ENCODE measurements at places on chromosomes 5 and 9.

- DNase-seq: no peak
Measured at GRCh38 chr9:110579034-110579861, at the start of gene SVEP1. Gene SVEP1, minus strand, starts transcription at chr9:110579741. Its CDS starts 198 bp downstream, at chr9:110579543.

DNA sequence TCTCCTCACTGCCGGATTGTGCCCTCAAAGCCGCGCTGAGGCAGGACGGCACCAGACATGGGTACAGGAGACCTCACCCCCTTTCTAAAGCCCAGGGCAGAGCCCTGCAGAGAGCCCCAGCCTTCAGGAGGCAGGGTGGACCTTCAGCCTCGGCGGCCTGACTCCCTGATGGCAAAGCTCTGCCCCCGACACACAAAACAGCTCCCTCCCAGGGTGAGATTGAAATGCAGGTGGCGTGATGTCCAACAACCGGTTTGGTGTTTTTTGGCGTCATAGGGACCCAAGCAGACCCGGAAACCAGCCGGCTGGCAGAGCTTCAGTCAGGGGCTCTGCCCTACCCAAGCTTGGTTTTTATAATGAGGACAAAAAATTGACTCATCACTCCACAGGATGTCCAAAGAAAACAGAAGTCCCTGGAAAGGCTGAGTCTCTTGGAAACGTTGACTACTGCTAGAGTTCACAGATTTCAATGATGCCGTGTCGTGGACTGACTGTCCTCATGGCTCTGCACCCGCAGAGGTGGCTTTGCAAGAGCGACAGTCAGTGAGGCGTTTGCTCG lies 275.2 kb upstream of the IRX1 start:
- DNase-seq: no peak

DNA sequence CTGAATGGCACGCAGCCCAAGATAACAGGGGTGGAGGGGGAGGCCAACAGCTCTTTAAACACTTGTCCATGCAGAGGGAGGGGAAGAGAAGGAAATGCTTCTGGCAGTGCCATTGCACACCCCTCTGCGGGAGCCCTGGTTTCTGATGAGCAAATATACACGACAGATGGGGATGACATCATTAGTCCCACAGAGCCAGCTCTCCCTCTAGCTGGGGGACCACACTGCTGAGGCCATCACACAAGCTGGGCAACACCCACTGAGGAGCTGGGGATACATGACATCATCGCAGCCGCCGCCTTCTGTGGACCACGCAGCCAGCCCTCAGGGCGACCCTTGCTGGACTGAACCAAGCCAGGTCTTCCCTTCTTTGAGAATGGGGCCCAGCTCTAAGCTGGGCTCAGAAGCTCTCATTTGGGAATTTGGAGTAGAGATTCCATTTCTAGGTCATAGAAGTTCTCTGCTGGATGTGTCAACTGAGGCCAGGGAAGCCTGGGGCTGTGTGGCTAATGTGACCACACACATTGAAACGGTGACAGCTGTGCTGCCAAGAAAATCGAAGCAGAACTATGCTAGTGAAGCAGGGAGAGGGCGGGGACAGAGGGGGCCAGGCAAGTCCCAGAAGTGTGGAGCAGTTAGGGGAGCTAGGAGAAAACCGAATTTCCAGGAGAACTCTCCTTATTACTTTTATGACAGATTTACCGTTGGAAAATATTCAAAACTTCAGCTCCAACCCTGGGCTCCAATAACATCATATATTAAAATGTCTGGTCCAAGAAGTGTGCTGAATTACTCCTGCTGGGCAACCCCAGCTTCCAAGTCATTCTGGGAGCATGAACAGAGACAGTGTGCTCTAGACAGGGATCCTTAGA lies 79.5 kb downstream of the PRRT1B start:
- no peak for DNase-seq

DNA sequence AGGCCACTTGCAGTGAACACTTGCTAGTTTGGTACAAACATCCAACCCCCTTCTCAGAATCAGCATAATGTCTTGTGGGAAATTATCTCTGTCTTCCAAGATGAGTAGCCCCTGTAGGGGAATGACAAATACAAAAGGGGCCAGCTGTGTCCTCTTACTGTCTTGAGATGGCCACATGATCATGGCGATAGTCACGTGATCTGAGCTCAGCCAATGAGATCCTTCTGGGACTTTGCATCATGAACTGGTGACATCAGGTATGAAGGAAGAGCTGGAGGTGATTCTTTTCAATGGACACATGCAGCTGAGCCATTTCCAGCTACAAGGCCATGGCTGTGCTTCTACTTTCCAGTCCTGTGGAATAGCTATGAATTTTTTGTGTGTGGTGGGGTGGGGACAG lies 206.3 kb downstream of the IRX1 start:
- no peak for DNase-seq

- DNase-seq: peak; percentile 3
Measured at GRCh38 chr9:83706676-83707517, 861 bp downstream of the UBQLN1 start.

DNA sequence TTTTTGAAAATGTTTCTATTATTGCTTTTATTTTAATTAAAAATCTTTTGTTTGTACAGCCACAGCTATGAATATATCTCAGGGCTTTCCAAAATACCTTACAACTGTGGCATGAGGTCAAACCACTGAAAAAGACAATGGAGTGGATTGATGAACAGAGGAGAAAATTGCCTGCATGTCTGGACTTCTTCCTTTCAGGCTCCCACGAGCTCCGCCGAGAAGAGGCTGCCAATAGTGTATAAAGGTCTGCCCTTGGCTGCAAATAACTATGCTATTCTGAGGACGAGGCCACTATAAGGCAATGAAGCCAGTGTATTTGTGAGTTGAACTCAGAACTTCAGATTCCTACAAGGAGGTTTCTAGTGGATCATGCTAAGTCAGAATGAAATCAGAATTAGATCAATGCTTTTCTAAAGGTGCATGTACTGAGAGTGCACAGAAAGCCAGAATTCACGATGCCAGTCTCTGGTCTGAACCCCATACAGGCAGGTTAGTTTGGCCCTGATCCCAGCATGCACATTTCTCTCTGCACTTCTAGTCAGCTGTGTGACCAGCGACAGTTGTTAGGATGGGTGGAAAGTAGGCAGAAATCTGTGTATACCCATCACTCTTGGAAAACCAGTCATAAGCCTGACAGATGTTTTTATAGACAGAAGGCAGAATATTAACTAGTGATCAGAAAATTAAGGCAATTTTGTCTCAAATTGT lies 42.7 kb upstream of the PLPP1 start:
- no peak for DNase-seq

- DNase-seq: no peak
Measured at GRCh38 chr9:89975630-89976029, 370.8 kb downstream of the GADD45G start.

DNA sequence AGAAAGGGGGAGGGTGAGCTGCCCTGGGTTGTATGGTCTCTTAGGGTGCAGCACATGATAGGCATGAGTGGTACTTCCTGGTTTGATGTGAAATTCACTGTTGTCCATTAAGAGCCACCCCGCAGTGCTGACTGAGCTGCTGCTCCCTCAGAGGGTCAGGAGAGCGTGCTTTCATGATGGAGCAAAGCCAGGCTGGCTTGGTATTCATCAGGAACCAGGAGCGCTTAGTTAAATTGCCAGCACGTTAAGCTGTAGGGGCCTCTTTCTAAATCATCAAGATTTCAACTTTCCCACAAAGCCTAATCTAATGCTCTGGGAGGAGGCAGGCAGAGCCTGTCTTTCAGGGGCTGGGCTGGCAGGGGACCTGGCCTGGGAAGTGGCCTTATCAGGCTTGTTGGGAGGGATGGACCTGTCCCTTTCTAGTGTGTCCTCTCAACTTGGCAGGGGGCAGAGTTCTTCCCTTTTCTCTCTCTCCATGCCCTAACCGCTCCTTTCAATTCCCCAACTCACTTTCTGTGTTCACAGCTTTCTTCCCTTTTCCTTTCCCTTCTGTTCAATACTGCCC lies 7.9 kb downstream of the CYSTM1 start:
- DNase-seq: peak; percentile 7

GRCh38 chr5:108311682-108312081 lies 70.2 kb downstream of the FBXL17 start:
- no peak for DNase-seq

- DNase-seq: no peak
Measured at GRCh38 chr5:117235786-117236185, 661.2 kb upstream of the SEMA6A start.

- DNase-seq: no peak
Measured at GRCh38 chr9:127489471-127490115, 38.3 kb downstream of the LRSAM1 start.

- no peak for DNase-seq
Measured at GRCh38 chr9:85142968-85143367, 473.4 kb downstream of the NTRK2 start.

- no peak for DNase-seq
Measured at GRCh38 chr5:72600391-72600981, 93.3 kb upstream of the ZNF366 start.

GRCh38 chr5:113985505-113985904 lies 376.4 kb upstream of the KCNN2 start:
- DNase-seq: no peak

GRCh38 chr5:13993926-13994325 lies 49.4 kb upstream of the DNAH5 start:
- DNase-seq: no peak

DNA sequence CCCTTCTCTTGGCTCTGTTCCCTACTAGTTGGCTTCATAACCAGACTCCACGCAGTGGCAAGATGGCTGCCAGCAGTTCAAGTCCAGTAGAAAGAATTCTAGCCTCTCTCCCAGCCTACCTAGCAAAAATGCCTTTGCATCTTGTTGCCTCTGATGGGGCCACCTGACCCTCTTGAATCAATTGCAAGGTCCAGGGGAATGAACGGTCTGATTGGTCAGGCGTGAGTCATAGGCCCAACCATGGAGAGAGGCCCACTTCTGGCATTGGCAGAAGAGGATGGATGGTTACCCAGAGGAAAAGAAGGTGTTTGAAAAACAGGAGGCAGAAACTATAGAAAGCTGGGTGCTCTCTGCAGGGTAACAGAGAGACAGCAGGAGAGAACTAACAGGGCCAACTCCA lies 622.6 kb downstream of the CCDC171 start:
- no peak for DNase-seq

- no peak for DNase-seq
Measured at GRCh38 chr5:90547072-90547536, 11.5 kb upstream of the ADGRV1 start.

GRCh38 chr9:121172726-121173487 lies 28.8 kb downstream of the RAB14 start:
- DNase-seq: no peak

- DNase-seq: no peak
Measured at GRCh38 chr9:4141296-4141695, 158.6 kb downstream of the GLIS3 start.

- DNase-seq: no peak
Measured at GRCh38 chr9:4259489-4259888, 40.4 kb downstream of the GLIS3 start.

GRCh38 chr5:60248901-60249300 lies 355.4 kb upstream of the PDE4D start:
- DNase-seq: no peak

DNA sequence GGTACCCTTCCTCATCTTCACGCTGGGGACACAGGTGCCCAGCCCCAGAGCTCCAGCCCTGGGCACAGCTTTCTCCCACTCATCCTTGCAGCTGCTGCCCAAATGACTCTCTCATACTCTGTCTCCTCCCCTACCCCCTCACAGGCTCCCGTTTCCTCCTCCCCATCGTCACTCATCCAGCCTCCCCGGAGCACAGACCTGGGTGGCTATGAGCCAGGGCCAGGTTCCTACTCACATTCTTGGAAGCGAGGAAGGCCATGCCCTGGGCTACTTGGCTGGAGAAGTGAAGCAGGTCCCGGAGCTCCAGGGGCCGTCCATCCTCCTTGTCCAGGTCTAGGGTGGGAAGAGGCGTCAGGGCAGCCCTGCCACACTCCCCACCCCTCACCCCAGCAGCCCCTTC lies 29.3 kb downstream of the CSF1R start:
- no peak for DNase-seq

DNA sequence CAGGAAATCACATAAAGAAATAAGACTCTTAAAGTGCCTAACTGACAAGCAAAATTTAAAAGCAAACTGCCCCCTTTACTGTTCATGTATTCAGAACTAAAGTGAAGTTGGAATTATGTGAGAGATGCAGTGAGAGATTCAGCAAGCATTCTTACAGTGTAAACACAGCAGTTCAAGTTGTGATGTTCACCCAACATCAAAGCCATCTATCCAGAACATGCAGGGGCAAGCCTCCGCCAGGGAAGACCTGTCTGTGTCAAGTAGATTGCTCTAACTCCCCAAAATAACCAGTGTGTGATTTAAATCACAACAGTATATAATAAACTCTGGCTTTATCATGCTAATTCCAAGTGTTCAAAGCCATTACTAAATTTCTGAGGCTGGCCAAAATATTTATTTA lies 233.3 kb downstream of the BNC2 start:
- DNase-seq: no peak

DNA sequence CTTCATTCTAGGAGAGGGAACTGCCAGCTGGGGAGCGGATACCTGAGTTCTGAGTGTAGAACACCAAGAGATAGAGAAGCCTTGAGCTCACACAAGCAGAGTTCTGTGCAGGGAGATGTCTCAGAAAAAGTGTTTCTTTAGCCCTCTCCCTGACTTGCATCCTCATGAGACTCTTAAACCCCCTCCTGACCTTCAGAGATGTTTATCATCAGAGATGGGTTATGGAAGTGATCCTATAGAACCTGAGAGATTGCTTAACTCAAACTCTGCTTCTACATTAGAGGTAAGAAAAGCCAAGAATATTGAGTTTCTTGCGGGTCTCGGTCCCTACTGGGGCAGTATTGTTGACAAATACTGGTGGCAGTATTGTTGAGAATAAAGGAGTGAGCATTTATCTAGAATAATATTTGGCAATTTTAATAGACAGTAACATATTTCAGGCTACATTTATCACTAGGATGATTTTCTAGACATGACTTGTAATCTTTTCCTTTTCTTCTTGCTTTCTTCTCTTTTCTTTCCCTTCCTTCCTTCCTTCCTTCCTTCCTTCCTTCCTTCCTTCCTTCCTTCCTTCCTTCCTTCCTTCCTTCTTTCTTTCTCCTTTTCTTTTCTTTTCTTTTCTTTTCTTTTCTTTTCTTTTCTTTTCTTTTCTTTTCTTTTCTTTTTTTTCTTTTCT lies at the start of gene IZUMO3:
IZUMO3 (minus strand) TSS at position 51 of the 676 bp plus-strand sequence. CDS start 248 bp downstream, outside the sequence.
- DNase-seq: no peak

- DNase-seq: peak; percentile 58
Measured at GRCh38 chr9:34591248-34591916, 1.9 kb upstream of the CNTFR start.

Measured in NCI-H1092 (cell line).